ENCODE measurements at places on chromosomes 16 and 17. TPM values are rescaled to one million over a fixed set of nuclear protein-coding genes. Genes with fewer than 3 reads are reported as not detected.

The DDX52 gene
- 38.2 TPM for total RNA-seq

The CDK10 gene
- total RNA-seq: 114 TPM

The IGSF6 gene
- 1.3 TPM for total RNA-seq

The KRTAP9-9 gene
- not detected for total RNA-seq

The MPG gene
- total RNA-seq: 66.4 TPM

The TBX2 gene
- not detected for total RNA-seq

The PDILT gene
- not detected for total RNA-seq

The FAAP100 gene
- 60.7 TPM for total RNA-seq

The TMEM235 gene
- not detected for total RNA-seq

The TBC1D26 gene
- 0.46 TPM for total RNA-seq

The CDYL2 gene
- 6.6 TPM for total RNA-seq

The CD300H gene
- total RNA-seq: not detected

The OR3A2 gene
- 1.3 TPM for total RNA-seq

The KRT17 gene
- total RNA-seq: not detected

GRCh38 chr16:3461151-3461550 lies 17.7 kb downstream of the NAA60 start:
- peak; percentile 49 for DNase-seq

- DNase-seq: no peak
These were observed 87.0 kb upstream of the MAF start for GRCh38 chr16:79687249-79688130.

- DNase-seq: no peak
These were observed 213.4 kb downstream of the CYB561 start for GRCh38 chr17:63232565-63233310.

GRCh38 chr16:78257376-78257728 lies 157.9 kb downstream of the WWOX start:
- DNase-seq: no peak

GRCh38 chr16:23107936-23108335 lies 41.3 kb downstream of the USP31 start:
- no peak for DNase-seq

DNA sequence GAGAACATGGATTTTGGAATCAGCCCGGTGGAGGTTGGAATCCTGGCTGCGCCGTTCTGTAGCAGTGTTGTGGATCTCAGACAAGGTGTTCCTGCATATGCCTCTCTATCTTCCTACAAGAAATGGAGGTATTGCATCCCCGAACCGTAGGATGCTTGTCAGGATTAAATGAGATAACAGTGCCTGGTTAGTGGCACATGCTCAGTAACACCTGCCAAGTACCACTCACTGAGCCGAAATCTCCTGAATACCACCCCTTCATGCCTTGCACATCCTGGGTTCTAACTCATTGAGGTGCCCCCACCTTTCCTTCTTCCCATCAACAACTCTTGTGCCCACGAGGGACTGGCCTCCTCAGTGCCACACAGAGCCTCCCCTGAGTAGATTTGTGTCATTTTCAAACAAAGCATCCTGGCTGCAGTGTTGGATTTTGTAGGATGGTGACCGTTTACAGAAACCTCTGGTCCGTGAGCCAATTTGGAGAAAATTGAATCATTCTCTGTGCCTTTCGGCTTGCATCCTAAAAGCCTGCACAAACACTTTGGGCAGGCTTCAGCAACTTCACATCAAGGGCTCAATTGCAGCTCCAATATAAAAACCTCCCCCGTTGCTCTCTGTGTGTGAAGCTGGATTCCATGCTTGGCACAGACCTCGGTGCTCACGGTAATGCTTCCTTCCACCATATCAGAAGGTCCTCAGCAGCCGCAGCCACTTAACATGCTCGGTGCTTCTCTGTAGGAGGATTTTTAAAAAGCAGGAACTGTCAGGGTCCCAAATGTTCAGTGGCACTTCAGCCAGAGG lies 84.2 kb downstream of the WWOX start:
- DNase-seq: no peak

DNA sequence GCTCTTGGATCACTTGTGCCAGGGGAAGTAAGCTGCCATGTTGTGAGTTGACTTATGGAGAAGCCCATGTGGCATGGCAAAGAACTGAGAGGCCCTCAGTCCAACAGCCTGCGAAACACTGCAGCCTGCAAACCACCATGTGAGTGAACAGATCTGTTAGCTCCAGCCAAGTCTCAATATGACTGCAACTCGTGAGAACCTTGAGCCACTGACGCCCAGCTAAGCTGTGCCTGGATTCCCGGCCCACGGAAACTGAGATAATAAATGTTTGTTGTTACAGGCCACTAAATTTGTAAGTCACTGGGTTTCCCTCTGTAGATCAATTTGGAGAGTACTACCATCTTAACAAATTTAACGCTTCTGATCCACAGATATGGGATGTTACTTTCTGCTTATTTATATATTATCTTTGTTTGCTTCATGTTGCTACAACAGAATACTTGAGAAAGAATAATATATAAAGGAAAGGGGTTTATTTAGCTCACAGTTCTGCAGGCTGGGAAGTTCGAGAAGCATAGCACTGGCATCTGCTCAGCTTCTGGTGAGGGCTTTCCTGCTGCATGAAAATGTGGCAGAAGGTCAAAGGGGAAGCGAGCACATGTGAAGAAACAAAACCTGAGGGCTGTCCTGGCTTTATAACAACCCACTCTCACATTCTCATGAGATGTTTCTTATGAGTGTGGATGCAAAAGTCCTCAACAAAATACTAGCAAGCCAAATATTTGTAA lies 29.4 kb upstream of the ATP2A3 start:
- DNase-seq: no peak

- no peak for DNase-seq
These were observed 1.9 kb downstream of the CLCN7 start for GRCh38 chr16:1472974-1473373.

GRCh38 chr17:5598457-5598856 lies 14.1 kb upstream of the NLRP1 start:
- no peak for DNase-seq

DNA sequence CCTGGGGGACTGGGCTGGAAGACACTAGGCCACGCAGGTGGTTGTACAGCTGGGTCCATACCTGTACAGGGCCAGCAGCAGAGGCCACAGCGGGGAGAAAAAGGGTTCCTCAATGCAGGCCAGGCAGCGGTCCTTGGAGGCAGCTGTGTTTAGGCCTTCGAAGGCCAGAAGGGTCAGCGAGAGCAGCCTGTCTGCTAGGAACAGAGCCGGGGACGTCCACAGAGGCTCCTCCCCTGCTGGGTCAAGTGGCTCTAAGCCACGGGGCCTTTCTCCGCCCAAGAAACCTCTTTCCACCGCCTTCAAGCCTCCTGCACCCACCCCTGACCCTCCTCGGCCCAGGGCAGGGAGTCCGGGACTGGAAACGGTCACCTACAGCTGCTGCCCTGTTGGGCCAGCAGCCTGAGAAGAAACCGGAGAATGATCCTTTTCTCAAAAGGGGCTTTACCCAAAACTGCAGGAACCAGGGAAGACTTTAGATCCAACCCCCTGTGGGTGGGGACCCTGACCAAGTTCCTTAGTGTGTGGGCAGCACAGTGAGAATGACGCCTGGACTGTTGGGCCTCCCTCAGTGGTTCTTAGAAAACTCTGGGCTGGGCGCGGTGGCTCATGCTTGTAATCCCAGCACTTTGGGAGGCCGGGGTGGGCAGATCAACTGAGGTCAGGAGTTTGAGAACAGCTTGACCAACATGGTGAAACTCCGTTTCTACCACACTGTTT lies 8.4 kb upstream of the SPATA2L start:
- no peak for DNase-seq

- peak; percentile 39 for DNase-seq
These were observed 1.6 kb downstream of the XYLT1 start for GRCh38 chr16:17469011-17469740.

DNA sequence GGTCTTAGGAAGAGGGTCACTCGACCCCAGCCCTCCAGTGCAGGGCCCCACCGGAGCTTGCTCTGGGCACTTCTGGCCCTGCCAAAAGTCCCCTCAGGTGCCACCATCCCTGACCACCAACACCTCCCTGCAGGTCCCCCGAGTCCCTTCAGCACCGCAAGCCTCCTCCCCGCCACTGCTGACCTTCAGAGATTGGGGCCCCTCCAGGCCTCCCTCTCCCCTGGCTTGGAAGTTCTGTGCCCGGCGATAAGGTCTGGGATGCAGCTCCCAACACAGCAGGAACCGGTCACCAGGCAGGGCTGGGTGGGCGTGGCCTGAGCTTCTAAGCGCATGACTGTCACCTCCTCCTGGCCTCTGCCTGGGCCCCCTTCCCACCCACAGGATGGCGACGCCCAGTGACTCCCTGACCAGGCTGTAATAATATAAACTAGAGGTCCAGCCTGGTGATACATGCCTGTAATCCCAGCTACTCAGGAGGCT lies 11.2 kb downstream of the PIEZO1 start:
- no peak for DNase-seq

DNA sequence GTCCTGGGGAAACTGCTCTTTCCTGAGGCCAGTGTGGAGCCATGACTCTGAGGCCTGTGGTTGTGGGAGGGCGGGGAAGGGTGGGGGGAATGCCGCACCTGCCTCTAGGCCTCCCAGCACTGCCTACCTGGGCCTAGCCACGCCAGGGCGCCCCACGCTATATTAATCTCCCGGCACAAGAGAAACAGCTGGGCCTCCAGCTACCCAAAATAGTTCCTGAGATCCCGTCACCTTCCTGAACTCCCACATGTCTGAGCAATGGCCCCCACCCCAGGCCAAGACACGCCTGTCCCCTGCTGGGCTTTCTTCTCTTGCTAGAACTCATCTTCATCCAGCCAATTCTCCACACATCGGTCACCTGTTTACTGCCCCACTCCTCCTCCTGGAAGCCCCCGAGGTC lies 13.0 kb upstream of the MTSS2 start:
- no peak for DNase-seq

- no peak for DNase-seq
These were observed 86.1 kb upstream of the RBFOX1 start for GRCh38 chr16:7246578-7246977.

- DNase-seq: no peak
These were observed 224.8 kb upstream of the TNRC6C start for GRCh38 chr17:77733576-77734296.

GRCh38 chr17:8160741-8161221 lies 2.0 kb downstream of the VAMP2 start:
- no peak for DNase-seq

DNA sequence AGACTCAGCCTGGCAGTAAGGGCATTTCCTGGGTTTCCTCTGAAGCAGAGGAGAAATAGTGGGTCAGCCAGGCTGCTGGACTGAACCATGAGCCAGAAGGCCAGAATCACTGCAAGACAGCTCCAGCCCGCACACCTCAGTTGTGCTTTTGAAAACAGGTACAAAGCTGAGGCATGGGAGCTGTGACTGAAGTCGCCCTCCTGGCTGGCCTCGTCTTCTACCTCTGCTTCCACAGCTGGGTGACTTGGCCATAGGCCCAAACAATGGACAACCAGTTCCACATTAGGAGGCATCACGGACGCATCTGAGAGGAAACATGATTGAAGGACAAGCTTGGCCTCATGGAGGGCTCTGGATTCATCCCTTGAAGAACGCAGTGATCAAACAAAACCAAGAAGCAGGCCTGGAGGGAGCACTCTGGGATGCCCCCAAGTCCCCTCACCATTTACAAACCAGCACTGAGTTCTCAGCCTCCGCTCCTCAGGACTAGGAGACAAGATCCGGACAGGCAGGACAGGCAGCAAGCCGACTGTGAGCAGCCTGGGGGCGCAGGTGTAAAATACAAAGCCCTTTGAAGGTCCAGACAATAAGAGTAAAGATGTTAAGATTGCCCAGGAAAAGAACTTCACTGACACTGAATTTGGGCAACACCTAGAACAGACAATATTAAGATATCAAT lies 68.7 kb downstream of the N4BP1 start:
- no peak for DNase-seq

GRCh38 chr17:52376137-52376536 lies 217.6 kb upstream of the CA10 start:
- DNase-seq: no peak

DNA sequence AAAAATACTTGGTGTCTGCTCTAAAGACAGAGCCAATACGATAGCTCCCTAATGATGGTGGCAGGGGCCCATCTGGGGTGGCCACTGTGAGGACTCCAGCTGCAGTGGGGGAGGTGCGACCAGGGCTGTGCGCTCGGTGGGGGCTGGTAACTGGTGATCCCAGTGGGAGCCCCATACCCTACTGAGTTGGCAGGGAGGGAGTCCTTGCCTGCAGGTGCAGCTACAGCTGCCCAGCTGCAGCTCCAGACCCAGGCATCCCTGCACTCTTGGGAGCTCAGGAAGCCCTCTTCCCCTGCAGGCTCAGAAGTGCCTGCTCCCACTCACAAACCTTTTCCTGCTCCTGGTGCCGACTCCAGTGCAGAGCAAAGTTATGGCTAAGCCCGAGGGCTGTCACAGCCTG lies 31.2 kb upstream of the KIF2B start:
- no peak for DNase-seq

DNA sequence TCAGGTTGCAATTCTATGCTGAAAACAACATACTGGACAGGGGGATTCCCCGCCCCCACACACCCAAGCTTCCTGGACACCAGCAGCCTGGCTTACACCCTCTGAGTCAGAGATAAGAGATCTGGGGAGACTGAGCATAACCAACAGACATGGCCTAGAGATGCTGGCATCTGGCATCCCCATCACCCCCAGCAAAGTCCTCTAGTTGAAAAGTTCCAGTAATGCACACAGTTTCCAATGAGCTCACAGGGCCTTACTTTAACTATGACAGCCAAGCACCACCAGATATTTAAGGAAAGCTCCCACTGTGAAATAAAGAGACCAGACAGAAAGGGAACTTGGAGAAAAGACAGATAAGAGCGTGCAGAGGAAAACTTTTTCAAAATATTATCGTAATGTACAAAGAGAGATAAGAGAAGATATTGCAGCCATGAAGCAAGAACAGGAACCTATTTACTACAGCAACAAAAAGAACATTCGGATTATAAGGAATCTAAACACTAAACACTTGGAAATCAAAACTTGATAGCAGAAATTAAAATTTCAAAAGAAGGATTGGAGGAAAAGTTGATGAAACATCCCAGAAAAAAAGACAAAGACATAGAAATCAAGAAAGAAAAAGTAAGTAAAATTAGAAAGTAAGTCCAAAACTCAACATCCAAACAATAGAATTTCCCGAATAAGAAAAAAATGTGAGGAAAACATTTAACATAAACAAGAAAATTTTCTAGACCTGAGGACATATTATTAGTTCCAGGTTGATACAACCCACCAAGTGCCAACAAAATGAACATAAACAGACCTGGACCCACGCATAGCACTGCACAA lies 17.2 kb upstream of the ALOX15 start:
- DNase-seq: no peak

GRCh38 chr17:82435103-82435502 lies 15.4 kb downstream of the CYBC1 start:
- DNase-seq: peak; percentile 26

DNA sequence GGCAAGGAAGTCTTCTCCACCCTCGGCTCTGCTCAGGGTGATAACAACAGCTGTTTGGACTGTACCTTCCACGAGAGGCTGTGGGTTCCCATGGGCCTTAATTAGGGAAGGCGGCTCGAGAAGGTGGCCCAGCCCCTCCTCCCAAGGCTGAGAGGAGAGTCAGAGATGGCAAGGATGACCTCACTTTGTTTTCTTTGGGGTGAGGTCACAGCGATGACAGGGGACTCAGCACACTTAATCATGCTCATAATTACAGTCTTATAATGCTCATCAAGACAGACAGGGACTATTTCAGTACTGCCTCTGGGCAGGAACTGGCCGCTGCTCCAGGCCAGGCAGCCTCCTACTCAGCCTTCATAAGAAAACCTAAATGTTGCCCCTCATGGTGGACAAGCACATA lies 19.7 kb downstream of the WFDC1 start:
- DNase-seq: no peak

- DNase-seq: no peak
These were observed 66.4 kb downstream of the SCNN1B start for GRCh38 chr16:23368469-23368868.

- DNase-seq: no peak
These were observed 1.7 kb downstream of the KRT222 start for GRCh38 chr17:40663252-40663651.

GRCh38 chr17:41581366-41582060 lies 5.2 kb downstream of the KRT14 start:
- no peak for DNase-seq

Data from B cell (primary cell).